ENCODE measurements at places on chromosomes 4 and X. TPM values are rescaled to one million over a fixed set of nuclear protein-coding genes. Genes with fewer than 3 reads are reported as not detected.

- H3K27ac ChIP-seq = no peak overlapping the region
- no peaks in the 10 kb centered on the region for H3K27me3 ChIP-seq
- DNase-seq = no peak
- no peak overlapping the region for H3K4me3 ChIP-seq
Measured at GRCh38 chr4:136805617-136806016, 726.7 kb downstream of the PCDH18 start.

- no peaks in the 10 kb centered on the region for H3K27me3 ChIP-seq
- H3K36me3 ChIP-seq = no peaks in the 10 kb centered on the region
- H3K4me1 ChIP-seq = no peaks in the 10 kb centered on the region
Measured at GRCh38 chrX:136708348-136708747, 60.4 kb downstream of the CD40LG start.

NRK gene
- total RNA-seq = 1.8 TPM

DNA sequence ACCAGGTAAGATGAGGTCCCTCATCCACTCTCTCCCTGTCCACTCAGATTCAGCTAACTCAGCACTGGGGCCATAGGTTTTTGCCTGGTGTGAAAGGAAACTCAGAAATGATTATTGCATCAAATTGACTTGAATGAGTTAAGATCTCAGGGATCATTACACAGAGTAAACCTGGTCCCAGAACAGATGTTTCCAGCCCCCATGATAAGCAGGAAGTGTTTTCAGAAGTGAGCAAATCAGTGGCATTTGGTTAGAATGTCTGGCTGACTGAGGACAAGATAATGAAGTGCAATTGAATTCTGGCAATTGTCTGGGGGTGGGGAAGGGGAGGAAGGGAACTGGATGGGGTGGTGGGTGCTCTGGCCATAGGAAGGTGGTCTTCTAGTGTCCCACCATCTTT, 108.0 kb downstream of the CHIC2 start:
- no peak for DNase-seq
- H3K27ac ChIP-seq = no peak overlapping the region
- no peak overlapping the region for H3K4me3 ChIP-seq
- no peaks in the 10 kb centered on the region for H3K27me3 ChIP-seq
- no peaks in the 10 kb centered on the region for H3K36me3 ChIP-seq
- peaks cover 11% of the 10 kb centered on the region for H3K4me1 ChIP-seq

- no peaks in the 10 kb centered on the region for H3K4me1 ChIP-seq
- H3K36me3 ChIP-seq = no peaks in the 10 kb centered on the region
- no peak overlapping the region for H3K4me3 ChIP-seq
- H3K27me3 ChIP-seq = no peaks in the 10 kb centered on the region
- no peak for DNase-seq
- no peak overlapping the region for H3K27ac ChIP-seq
Measured at GRCh38 chr4:132694775-132695174, 454.3 kb upstream of the PCDH10 start.

EREG gene
- not detected for total RNA-seq

EDA gene
- total RNA-seq = 2.3 TPM

TKTL2 gene
- not detected for total RNA-seq

DNA sequence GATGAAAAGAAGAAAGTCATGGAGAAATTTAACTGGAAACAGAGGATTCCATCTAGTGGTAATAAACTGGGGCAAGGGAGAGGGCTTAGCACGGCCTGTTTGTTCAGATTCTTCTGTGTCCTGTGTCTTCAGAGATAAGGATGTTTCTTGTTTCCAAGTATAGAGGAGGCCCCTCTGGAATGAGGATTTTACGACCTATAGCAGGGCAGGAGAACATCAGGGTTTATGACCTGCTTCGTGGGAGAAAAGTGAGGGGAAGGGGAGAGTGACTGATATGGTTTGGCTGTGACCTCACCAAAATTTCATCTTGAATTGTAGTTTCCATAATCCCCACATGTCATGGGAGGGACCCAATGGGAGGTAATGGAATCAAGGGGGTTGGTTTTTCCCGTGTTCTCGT, 93.0 kb upstream of the LDB2 start:
- no peaks in the 10 kb centered on the region for H3K36me3 ChIP-seq
- H3K27ac ChIP-seq = peak overlapping the region; percentile 96
- H3K4me3 ChIP-seq = no peak overlapping the region
- peaks cover 52% of the 10 kb centered on the region for H3K4me1 ChIP-seq

- no peaks in the 10 kb centered on the region for H3K4me1 ChIP-seq
- no peak overlapping the region for H3K27ac ChIP-seq
- H3K36me3 ChIP-seq = peaks cover 4% of the 10 kb centered on the region
- H3K27me3 ChIP-seq = no peaks in the 10 kb centered on the region
- DNase-seq = no peak
Measured at GRCh38 chr4:155879767-155880166, 13.7 kb upstream of the ASIC5 start.

GRCh38 chr4:37765741-37766140, 60.7 kb upstream of the PGM2 start:
- no peak overlapping the region for H3K27ac ChIP-seq
- no peaks in the 10 kb centered on the region for H3K4me1 ChIP-seq
- H3K4me3 ChIP-seq = no peak overlapping the region
- H3K36me3 ChIP-seq = no peaks in the 10 kb centered on the region

DNA sequence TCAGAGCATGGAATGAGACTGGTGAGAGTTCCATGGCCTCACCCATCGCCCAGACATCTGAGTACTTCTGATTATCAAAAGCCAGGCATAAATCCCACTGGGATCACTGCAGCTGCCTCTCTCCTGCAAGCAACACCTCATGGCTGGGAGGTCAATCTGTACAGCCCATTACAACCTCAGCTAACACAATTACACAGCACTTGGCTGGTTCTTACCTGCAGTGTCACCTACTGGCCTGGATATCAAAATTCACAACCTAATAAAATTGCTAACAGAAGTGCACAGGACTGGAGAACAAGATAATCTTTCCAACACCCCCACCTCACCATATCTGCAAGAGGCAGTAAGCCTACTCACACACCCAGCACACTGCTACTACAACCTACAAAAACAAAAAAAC, 341.7 kb upstream of the NDST3 start:
- no peaks in the 10 kb centered on the region for H3K4me1 ChIP-seq
- no peaks in the 10 kb centered on the region for H3K36me3 ChIP-seq
- no peaks in the 10 kb centered on the region for H3K27me3 ChIP-seq
- DNase-seq = no peak
- H3K4me3 ChIP-seq = no peak overlapping the region
- H3K27ac ChIP-seq = no peak overlapping the region

DNA sequence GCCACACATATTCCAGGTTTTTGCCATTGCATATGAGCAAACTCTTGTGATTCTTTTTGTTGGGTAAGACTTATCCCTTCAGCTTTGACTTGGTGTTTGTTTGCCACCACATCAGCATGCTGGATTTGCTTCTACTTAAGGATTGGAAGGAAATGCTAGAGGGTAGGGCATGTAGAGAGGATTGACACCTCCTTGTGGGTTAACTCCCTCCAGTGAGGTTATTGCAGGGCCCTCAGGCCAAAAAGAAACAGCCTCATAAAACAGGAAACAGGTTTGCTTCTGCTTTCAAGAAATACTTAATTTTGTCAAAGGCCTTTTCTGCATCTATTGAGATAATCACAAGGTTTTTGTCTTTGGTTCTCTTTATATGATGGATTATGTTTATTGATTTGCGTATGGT, 15.2 kb upstream of the INPP4B start:
- H3K27ac ChIP-seq = no peak overlapping the region
- H3K4me1 ChIP-seq = no peaks in the 10 kb centered on the region
- no peak for DNase-seq
- H3K27me3 ChIP-seq = no peaks in the 10 kb centered on the region

DNA sequence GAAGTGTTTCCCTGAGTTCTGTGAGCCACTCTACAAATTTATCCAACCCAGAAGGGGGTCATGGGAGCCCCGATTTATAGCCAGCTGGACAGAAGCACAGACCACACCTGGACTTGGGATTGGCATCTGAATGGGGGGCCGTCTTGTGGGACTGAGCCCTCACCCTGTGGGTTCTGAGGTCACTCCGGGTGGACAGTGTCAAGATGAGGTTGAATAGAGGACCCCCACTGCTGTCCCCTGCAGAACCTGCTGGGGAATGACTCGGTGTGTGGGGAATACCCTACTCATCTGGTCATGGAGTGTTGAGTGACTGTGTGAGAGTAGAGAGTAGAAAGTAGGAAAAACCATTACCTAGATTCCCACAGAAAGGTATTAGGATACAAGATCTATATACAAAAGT, 67.5 kb downstream of the ZFYVE28 start:
- DNase-seq = no peak
- no peaks in the 10 kb centered on the region for H3K36me3 ChIP-seq
- H3K27me3 ChIP-seq = peaks cover 2% of the 10 kb centered on the region
- no peak overlapping the region for H3K4me3 ChIP-seq
- no peak overlapping the region for H3K27ac ChIP-seq

F11 gene
- total RNA-seq = 0.31 TPM

GRCh38 chr4:138051157-138051556, 191.0 kb downstream of the SLC7A11 start:
- no peaks in the 10 kb centered on the region for H3K27me3 ChIP-seq
- no peaks in the 10 kb centered on the region for H3K36me3 ChIP-seq
- peaks cover 32% of the 10 kb centered on the region for H3K4me1 ChIP-seq
- no peak overlapping the region for H3K27ac ChIP-seq

GRCh38 chrX:42797651-42798269, 19.8 kb upstream of the PPP1R2C start:
- no peak for DNase-seq
- no peak overlapping the region for H3K4me3 ChIP-seq
- H3K27me3 ChIP-seq = no peaks in the 10 kb centered on the region
- H3K4me1 ChIP-seq = no peaks in the 10 kb centered on the region
- no peaks in the 10 kb centered on the region for H3K36me3 ChIP-seq
- no peak overlapping the region for H3K27ac ChIP-seq

All from endothelial cell (in vitro differentiated cells).